ENCODE measurements at places on chromosomes 16 and 17.

DNA sequence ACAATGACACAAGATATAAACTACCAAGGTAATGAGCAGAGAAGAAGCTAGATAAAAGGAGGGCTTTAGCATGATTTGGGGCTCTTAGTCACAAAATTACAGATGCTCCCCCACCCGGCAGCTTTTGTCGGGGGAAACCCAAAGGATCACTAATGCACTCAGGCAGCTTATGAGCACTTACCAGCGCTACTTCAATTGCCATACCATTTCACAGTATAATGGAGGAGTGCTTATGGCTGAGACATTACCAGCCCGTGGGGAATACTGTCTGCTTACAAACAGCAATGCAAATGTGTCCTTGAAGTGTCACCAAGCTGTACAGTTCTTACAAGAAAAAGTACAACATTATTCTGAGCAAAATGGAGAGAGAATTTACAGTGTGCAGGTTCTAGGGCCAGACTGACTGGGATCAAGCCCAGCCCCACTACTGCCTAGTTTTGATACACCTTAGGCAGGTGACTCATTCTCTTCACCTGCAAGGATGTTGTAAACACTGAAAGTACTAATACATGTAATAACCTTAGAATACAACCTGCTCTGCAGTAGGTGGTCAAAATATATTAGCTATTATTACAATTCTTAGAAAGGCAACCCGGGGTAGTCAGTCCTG is 16.3 kb downstream of the ANKFY1 start:
- DNase-seq = peak; percentile 53

GRCh38 chr17:74866198-74866835 is 6.5 kb downstream of the FDXR start:
- DNase-seq = no peak

DNA sequence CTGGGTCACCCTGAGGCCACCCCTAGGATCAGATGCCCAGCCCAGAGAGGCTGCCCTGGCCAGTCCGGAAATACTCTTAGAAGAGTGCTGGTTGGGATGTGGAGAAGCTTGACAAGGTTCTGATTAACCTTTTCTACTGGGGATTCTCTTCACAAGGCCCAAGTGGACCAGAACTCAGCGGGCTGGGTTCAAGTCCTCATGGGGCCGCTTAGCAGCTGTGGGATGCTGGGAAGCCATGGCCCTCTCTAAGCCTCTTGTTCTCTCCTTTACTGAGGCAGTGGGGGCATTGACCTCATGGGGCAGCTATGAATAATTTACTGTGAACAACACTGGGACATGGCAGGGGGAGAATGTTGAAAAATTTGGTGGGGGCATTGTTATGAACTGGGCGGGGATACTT is 92.8 kb downstream of the CYLD start:
- DNase-seq = no peak

DNA sequence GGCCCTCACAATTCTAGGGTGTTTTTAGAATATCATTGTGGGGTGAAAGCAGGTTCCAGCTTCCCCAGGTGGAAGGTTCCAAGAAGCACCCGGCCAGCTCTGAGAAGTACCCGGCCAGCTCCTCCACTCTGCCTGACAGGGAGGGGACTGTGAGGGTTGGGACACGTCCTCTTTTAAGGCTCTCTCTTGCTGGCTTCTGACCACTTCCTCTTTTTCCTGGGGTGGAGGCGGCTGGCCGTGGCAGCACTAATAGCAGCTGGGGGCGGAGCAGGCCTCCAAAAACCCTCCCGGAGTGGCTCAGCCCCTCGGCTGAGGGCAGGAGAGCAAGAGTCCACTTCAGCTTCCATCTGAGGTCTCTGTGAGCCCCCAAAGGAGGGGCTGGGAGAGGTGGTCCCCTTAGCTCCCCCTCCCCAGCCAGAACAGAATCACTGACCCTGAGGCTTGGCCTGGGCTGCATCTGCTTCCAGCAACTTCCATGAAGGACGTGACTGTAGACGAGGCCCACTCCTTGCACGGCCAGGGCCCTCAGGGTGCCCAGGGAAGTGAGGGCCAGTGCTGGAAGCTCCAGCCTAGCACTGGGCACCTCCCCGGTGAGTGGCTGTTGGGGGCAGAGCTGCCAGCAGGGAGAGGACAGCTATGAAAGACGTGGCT is 26.7 kb upstream of the PLCG2 start:
- DNase-seq = no peak

- DNase-seq = no peak
Observed at GRCh38 chr16:26118575-26118974, 426.8 kb downstream of the HS3ST4 start.

- DNase-seq = no peak
Observed at GRCh38 chr16:8376430-8376829, 213.9 kb downstream of the TMEM114 start.

- no peak for DNase-seq
Observed at GRCh38 chr17:34235389-34236028, 19.6 kb upstream of the CCL2 start.

GRCh38 chr16:85536411-85537330 is 76.5 kb upstream of the GSE1 start:
- DNase-seq = peak; percentile 29

DNA sequence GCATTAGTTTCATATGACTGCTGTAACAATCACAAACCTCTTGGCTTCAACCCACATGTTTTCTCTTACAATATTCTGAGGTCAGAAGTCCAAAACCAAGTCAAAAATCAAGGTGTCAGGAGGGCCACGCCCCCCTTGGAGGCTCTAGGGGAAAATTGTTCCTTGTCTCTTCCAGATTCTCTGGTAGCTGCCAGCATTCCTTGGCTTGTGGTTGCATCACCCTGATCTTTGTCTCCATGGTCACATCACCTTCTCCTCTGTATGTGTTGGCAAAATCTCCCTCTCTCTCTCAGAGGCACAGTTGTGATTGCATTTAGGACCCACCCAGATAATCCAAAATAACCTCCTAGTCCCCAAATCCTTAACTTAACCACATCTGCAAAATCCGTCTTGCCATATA is 105.8 kb downstream of the GAS7 start:
- DNase-seq = no peak

GRCh38 chr16:27264151-27264550 is 4.4 kb downstream of the NSMCE1 start:
- no peak for DNase-seq

DNA sequence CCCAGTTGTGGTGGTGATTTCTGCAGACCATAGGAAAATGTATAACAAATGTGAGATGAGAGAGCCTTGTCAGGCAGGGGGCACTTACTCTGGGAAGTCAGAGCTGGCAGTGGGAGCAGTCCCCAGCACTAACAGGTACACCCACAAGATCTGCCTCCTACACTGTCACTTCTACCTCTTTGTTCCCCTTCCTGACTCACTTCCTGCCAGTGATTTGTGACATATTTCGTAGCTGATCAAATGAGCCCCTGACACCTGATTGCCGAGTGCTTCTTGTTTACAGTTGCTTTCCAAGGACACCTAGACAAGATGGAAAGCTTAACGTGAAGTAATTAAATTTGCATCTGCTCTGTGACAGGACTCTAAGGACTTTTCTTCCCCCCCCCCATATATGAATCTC is 40.5 kb downstream of the FTO start:
- no peak for DNase-seq

DNA sequence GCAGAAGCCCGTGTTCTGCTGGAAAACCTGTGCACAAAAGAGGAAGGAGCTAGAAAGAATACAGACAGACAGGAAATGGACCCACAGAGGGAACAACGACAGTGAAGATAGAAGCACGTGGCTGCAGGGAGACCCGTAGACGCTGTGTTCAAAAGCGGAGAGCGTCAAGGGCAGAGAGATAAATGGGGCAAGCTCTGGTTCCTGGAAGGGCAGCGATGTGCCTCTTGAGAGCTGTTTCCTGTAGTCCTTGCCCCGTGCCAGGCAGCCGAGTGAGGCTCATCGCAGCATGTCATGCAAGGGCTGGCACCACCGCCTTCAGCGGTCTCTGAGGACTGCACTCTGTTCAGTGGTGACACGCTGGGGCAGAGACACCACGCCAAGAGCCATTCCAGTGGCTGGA is 43.6 kb upstream of the CACNG5 start:
- DNase-seq = no peak

DNA sequence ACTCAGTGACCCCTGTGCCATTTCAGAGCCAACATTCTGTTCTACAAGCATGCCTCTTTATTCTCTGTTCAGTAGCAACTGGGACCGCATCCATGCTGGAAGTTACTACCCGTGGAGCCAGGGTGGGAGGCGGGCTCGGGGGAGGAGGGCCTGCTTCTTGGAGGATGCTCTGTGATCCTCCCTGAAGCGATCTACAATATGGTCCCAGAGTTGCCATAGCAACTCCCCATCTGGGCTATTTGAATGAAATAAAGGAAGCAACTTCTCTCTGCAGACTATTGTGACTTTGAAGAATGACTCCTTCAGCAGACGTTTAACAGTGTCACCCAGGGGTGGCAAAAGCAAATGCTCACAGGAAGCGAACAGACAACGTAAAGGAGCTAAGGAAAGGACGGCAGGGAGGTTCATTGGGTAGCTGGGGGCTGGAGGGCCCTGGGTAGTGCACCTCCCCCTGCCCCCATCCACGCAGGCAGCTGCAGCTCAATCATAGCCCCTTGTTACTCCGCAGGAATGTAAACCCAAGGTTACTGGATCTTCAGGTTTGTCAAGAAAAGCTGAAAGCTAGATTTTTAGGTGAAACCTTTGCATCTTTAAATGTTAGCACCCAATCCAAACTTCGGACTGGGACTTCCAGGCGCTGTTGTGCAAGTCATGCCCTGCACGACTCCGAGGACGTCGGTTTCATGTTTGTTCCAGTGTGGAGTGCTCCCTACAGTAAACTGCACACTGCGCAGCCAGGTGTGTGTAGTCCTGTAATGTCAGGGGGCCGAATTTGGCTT is 51.1 kb upstream of the MEAK7 start:
- DNase-seq = no peak

DNA sequence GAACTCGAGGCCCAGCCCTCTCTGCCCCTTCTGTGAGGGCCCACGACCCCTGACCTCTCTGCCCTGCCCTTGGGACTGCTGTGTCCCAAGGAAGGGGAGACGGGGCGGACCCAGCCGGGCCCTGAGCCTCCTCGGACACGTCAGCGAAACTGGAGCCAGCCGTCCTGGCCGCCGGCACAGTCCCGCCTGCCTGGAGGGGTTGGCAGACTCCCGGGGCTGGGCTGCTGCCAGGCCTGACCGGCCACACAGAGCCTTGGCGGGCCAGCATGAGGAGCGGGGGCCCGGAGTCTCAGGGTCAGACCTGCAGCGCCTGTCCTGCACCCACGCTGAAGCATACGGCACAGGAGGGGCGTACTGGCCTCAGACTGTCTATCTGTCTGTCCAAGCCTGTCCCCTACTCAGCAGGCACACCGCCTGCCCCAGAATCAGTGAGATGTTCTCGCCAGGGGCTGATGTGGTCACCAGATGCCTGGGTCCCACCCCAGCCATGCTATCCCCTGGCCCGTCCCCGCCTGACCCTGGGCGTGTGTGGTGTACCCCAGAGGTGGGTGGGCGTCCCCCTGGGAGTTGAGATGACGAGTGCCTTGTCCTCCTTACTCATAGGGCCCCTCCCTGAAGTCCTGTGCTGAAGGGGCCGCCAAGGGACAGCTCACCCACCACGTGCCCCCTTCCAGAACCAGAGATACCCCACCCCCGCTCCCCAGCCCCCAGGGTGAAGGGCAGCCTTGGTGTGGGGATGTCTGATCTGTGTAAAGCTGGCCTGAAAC is 4.7 kb downstream of the VASN start:
- no peak for DNase-seq

- peak; percentile 87 for DNase-seq
Observed at GRCh38 chr17:56172517-56172982, 19.3 kb downstream of the ANKFN1 start.

DNA sequence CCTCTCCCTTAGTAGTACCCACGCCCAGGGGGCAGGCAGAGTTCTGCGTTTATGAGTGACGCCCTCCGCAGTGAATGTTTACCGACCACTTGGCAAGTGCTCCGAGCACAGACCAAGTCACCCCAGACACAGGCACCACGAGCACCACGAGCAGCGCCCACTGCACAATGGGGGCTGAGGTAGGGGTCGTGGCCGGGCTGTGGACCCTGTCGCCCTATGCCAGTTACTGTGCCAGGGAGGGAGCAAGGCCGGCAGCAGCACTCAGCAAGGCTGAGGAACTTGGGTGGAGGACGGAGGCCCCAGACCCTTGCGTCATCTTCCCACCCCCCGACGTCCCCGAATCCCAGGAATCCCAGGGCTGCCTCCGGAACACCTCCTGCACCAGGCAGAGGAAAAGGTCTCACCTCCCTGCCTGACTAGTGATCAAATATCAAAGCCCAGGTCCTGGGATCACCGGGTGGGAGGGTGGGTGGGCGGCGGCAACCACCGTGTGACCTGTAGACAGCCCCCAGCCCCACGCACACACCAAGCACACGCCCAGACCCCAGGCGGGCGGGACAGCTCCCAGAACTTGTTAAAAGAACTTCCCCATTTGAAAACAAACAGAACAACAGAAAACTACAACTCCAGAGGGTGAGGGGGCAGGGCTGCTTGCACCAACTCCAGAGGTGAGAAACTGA is 5.4 kb downstream of the VASN start:
- DNase-seq = no peak

- DNase-seq = no peak
Observed at GRCh38 chr16:72312828-72313227, 140.9 kb upstream of the PMFBP1 start.

GRCh38 chr16:4498546-4499195 is 22.5 kb downstream of the HMOX2 start:
- DNase-seq = no peak

Data from D341Med (cell line).